T-helper 17 cell (primary cell): ENCODE measurements at places on chromosomes 3 and 15.

DNA sequence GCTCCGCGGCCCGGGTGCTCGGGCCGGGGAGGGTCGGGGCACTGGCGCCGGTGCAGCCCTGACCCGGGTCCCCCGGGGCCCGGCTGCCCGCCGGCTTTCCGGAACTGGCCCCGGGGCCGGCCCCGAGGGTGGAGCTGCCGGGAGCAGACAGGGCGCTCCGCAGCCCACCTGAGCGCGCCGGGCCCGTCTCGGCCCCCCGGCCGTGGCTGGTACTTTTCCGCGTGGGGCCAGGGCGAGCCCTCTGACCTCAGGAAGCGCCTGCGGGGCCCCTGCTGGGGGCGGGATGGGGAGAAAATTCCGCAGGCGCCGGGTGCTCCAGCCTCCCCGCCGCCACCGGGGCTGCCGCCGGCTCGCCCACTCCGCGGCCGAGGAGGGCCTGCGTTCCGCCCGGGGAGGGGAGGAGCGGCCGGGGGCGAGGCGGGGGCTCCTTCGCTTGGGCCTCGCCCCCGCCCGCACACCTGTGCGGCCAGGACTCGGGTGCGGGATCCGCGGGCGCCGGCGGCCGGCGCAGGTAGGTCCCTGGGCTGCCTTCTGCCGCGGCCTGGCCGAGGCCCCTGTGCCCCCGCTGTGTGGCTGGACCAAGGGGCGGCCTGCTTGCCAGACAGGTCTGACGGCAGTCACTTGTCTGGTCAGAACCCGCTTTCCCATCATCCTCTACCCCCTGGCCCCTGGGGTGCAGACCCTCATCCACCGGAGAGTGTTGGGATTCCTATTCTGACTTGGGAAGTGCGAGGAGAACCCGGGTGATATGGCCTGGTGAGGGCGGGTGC lies 3.5 kb downstream of the FURIN start:
- no peak for DNase-seq

GRCh38 chr15:90266061-90266431 lies 574 bp downstream of the NGRN start:
- peak; percentile 37 for DNase-seq

- peak; percentile 5 for DNase-seq
These were observed 71.8 kb downstream of the SYNPR start for GRCh38 chr3:63349583-63350573.

DNA sequence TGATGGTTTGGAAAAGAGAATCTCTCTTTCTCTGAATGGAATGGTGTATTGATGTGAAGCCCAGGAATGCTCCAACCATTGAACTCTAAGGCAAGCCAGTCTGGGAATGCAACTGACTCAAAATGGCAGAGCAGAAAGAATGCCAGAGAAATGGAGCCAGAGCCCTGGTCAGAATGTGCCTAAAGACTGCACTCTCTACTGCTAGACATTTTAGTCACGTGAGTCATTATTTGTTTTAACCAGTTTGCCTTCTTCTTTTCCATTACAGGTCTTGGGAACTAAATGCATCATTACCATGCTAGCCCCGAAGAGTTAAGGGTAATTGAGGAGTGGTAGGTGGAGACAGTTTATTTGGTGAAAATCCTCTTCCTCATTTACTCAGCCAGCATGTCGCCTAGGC lies 67.3 kb upstream of the TRIM42 start:
- DNase-seq: no peak

GRCh38 chr3:34011171-34012101 lies 213.0 kb downstream of the PDCD6IP start:
- DNase-seq: no peak

DNA sequence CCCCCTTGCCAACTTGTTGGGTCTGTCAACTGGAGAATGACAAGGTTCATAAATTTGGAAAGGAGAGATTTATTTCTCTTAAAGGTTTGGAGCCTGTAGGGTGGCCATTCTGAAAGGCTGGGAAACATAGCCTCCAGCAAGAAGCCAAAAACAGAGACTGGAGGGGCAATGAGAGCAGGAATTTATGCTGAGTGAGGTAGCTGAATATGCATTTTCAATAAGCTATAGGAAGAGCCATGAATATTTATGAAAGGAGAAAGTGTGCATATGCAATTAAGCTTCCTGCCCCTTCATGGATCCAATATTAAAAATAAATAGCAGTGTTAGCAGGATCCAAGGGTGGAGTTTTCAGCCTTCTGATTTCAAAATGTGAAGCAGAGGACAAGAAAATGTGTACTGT lies 306.1 kb upstream of the LRRC3B start:
- DNase-seq: no peak

DNA sequence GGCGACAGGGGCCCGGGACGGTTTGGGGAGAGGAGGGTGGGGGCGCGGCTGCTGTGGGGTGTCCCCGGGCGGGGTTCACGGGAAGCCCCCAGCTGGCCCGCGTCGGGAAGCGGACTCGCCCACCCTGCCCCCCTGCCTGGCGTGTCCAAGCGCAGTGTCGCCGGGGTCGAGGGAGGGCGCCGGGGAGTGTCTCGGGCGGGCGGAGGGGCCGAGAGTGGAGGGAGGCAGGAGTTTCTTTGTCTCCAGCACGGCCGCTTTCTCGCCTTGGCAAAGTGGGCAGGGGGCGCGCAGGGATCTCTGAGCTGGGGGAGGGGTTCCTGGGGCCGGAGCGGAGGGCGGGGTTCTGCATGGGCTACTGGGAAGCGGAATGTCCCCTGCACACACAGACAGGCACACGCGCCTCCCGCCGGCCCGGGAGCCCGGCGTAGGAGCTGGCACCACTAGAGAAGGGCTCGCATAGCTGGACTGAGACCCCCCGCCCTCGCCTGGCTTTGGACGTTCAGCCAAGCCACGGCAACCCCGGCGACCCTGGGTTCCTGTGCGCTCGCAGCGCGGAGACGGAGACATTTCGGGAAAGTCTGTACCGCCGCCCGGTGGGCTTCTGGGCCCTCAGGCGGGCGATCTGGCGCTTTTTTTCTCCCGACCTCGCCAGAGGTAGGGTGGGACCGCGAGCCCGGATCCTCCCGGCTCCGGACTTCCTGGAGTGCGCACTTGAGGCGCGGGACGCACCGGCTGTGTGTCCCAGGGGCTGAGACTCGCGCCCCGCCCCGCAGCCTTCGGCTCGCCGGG lies 822 bp downstream of the ST8SIA2 start:
- DNase-seq: no peak

DNA sequence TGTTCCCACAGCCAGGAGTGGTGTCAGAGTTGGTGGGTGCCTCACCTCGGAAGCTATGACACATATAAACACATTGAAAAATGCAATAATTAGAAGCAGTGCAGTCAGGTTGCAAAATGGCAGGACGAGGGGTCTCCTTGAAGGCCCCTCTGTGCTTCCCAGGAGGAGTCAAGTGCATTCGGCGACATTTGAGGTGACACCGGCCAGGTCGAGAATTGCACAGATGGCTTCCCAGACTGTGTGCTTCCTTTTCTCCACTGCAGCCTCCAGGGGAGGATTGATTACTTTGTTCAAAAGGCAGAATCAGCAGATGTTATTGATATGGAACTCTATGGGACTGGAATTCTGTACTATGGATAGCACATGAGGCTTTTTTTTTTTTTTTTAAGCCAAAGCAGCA lies 163.2 kb downstream of the MINAR1 start:
- DNase-seq: no peak

DNA sequence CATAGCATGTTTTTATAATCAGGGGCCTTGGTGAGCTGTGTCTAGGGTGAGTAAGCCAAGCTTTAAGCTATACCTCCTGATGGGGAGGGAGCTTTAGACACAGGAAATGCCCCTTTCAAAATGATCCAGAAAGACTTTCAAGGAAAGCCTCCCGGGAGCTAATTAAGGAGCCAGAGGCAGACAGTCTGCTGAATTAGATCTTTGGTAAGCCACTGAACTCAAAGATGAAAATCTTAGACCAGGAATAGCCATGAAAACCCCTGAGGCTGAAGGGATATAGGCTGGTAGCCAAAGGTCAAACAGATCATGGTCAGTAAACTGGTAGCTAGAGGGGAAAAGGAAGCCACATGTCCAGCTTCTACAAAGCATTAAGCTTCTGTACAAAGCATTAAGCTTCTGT lies 42.7 kb upstream of the GAP43 start:
- no peak for DNase-seq

- no peak for DNase-seq
These were observed 34.8 kb upstream of the SKIL start for GRCh38 chr3:170322566-170323269.

DNA sequence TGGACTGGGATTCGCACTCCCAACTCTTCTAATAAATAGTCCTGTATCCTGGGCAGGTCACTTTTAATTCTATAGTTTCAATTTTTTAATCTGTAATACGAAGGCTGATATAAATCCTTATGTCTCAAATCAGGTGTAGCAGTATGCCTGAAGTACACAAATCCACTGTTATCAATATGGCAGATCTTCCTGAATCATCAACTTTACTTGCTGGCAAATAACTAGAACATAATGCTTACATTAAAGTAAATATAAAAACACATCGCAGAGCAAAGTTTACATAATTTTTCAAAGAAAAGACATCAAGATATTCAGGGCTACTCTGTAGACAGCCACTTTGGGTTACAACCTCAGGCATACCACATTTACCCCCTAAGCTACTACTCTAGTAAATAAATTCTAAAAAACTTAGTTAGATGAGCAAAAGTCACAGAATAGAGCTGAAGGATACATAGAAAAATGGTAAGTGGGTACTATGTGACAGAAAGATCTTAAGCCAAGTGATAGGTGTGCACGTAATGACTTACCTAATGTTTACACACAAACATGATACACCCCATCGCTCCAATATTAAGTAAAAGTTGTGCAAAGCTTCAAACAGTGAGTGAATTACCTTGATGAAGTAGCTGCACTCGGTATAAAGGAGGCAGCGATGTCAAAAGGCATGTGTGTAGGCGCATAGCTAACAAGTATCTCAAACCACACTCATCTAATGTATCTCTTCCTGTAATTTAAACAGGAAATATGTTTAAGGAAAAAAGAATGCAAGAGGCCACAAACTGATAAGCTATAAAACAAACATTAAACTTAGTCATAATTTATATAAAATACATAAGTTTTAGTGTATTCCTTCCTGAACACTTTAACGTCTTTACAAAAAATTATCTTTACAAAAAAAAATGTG lies 127.9 kb downstream of the DMXL2 start:
- no peak for DNase-seq

- no peak for DNase-seq
These were observed 135.3 kb downstream of the CHL1 start for GRCh38 chr3:331881-332280.

DNA sequence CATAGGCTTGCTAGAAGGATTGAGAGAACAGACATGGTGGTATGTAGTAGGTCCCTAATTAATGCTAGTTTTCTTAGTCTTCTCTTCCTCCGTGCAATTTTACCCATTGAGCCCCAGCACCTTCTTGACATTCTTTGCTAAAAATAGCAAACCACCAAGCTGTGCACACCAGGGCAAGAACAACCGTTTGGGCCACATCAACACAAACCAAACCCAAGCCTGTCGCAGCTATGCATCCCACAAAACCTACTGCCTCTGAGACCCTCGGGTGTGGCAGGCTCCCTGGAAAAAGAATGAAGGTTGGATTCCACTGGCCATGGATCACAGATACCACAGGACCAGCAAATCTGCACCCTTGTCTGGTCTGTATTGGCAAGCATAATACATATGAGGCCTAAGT lies 27.1 kb downstream of the HEG1 start:
- DNase-seq: no peak

DNA sequence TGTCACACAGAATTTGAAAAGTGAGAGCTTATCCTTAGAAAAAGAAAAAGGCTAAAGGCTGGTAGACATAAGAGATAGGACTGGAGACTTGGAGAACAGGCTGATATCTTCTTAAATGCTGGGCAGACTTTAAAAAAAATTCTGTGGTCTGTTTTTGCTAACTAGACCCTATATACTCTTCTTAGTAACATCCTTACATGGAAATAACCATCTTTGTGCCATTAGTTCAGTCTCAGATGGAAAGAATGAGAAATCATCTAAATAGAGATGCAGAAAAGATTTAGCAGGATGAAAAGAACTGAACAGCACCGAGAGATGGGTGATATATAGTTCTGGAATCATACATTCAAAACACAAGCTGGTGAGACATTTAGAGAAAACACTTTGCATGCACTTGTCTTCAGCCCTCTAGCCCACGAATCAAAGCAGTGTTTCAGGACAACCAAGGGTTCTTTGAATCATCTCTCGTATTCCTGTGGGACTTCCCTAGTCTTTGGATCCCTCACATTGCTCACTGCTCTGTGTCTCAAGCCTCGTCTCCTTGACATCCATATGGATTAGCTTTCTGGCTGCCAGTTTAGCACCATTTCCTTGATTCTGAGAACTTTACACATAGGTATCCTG lies 93.0 kb upstream of the LYSMD4 start:
- no peak for DNase-seq

DNA sequence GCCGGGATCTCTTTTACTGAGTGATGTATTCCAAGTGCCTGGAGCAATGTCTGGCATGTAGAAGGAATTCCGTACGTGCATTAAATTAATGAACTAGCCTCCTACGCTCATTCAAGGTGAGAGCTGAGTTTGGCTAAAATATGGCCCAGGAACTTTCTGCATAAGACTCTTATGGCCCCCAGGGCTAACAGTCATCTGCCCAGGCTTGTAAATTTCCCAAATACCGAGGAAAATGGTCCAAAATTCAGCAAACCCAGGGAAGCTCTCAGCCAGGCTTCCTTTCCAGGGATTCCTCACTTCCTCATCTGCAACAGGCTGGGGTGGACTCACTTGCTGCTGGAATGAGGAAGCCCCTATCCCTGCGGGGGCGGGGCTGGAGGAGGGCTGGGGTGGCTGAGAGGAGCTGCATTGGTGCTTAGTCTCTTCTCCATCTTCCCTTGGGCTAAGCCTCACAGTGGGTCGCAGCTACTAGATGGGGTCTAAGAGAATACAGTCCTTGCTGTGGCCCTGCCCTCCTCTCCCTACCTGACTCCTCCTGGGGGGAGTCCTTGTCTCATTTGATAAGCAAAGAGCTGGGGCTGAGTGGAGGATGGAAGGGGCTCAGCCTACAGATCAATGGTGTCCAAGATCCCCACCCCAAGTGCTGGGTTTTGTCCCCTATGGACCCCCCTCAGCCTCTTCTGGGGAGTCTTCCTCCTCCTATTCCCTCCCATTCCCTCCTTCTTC lies 28.5 kb upstream of the APOD start:
- DNase-seq: no peak

GRCh38 chr3:9340472-9340902 lies 22.4 kb upstream of the THUMPD3 start:
- no peak for DNase-seq

DNA sequence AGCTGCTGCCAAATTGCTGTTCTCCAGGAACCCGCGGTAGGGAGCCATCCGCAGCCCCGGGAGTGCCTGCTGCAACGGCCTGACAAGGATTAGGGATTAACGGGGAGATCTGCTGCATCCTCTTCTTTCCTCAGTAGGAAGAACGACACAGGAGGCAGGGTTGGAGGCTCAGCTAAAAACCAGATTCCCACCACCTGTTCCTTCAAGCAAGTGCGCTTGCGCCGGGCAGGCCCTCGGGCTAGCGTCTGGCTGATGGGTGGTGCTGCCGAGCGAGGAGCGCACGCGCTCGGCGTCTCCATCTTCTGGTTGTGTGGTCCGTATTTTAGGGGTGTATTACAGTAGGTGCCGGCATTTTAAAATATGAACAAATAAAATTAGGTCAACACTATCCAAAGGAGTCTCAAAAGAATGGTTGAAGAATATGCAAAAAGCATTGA lies 25.4 kb upstream of the SLC25A26 start:
- no peak for DNase-seq

- DNase-seq: no peak
These were observed 39.2 kb downstream of the DUT start for GRCh38 chr15:48370460-48370859.
